Common myeloid progenitor, CD34-positive (primary cell): ENCODE measurements at places on chromosomes 2 and 18.

- DNase-seq: no peak
Measured at GRCh38 chr2:237879991-237880560, 20.7 kb downstream of the RAMP1 start.

- no peak for DNase-seq
Measured at GRCh38 chr18:74503137-74503536, 7.0 kb downstream of the CNDP2 start.

- no peak for DNase-seq
Measured at GRCh38 chr2:108329771-108330170, 41.1 kb downstream of the SULT1C2 start.

- no peak for DNase-seq
Measured at GRCh38 chr18:31451625-31452024, 4.1 kb downstream of the DSG3 start.
